Right hindlimb (tissue), 1 donor: ENCODE measurements at places on chromosomes 1 and 21.

DNA sequence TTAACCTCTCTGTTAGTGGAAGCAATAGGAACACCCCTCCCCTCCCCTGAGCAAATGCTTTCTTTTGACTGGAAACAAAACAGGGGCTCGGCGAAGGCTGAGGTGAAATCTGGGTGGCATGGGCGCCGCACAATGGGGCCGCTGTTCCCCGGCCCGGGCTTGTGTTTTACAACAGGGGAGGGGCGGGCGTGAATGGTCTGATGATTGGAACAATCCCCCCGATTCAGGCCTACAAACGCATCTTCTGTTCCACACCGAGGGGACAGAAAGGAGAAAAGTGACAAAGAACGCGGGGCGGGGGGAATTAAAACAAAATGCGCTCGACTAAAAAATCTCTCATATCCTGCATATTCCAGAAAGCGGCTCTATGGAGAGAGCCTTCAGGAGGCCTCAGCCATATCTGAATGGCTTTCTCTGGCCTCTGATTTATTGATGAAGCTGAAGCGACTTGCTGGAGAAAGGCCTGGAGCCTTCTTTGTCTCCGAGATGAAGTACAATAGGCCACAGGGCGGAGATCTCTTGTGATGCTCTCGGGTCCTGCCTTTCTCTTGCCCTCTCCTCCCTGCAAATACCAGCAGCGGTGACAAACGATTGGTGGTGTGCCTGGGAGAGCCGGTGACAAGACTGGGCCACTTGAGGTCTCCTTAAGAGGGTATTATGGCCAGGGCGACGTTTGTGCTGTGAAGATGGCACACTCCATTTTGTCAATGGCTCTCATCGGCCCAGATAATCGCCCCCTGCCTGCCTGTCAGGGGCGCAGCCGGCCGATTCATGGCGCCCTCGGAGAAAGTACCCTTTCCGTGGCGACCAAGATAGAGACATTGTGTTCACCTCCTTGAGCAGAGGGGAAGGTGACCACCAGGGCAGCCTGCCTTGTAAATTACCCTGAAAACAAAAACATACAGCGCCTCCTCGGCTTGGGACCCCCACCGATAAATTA, 47.1 kb upstream of the OLIG2 start:
- no peak for DNase-seq

DNA sequence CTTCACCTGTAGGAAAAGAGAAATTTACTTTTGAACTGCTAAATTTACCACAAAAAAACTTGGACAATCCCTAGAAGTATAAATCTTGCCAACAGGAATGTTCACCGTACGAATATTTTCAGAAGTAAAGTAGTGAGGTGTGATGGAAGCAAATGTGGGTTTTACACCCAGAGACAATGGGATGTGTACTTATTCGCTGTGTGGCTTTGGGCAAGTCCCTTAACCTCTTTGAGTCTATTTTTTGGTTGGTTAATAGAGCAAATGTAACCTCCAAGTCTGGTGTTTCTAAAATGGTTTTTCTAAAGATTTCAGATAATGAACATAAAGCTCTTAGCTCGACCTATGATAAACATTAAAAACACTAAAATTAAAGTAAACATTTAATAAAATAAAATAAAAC, 51.2 kb downstream of the TPR start:
- no peak for DNase-seq

DNA sequence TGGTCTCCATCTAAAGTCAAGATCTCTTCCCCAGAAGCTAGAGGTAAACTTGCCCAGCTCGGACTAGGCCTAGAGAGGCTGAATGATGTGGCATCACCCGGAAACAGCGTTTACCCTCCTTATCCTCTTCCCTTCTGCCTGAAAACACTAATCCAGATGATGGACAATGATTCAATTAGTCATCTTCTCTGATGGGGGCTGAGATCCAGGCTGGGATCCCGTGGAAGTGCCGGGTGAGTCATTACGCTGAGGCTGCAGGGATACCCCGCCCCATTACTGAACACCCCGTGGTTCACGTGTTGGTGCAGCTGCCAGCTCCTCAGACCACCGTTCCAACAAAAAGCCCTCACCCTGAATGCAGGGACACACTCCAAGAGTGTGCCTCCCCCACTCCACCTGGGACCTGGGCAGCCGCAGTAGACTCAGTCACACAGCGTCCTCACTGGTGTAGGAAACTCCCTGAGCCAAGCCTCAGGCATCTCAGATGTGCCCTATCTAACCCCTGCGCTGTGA, 2.0 kb downstream of the S100A6 start:
- DNase-seq, result no peak

GRCh38 chr1:201714542-201715329, 114.2 kb upstream of the IPO9 start:
- peak; percentile 51 for DNase-seq

DNA sequence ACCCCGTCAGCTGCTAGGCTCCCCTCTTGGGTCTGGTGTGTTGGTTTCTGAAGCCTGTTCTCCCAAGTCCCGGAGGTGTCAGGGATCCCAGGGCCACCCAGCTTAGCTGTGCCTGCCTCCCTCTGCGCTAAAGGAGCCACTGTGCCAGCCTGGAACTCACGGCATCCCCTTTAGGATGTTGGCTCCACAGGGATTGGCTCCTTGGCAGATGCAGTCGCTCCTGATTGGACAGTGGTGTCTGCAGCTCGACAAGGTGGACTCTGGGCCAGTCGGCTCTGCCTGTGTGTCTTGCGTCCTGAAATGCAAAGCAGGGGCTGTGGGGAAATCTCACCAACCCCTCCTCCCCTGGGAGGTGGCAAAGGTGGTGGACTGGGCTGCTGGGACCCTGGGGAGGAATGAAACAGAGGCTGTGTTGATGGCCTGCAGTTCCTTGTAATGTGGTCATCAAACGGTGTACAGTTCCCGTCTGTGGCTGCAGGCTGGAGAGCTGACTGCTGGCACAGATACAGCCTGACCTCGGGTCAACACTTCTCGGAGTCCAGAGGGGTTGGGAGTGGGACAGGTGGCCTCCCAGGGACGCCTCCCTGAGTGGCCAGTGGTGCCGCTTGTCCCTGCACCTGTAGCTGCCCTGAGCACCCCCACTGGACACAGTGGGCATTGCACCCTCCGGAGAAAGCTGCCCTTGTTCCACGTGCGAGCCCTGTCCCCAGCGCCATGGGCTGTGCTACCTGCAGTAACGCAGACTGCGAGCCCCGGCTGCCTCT, 11.5 kb upstream of the KCNAB2 start:
- DNase-seq, result no peak

GRCh38 chr1:72182859-72183258, 99.5 kb downstream of the NEGR1 start:
- no peak for DNase-seq

DNA sequence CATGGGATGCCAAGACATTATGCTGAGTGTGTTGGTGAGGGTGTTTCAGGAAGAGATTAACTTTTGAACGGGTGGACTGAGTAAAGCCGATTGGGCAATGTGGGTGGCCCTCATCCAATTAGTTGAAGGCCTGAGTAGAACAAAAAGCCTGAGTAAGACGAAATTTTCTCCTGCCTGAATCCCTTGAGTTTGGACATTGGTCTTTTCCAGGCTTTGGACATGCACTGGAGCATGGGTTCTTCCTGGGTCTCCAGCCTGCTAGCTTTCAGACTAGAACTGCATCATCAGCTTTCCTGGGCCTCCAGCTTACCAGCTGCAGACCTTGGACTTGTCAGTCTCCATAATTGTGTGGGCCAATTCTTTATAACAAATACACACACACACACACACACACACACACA, 63.6 kb downstream of the NIBAN1 start:
- no peak for DNase-seq

DNA sequence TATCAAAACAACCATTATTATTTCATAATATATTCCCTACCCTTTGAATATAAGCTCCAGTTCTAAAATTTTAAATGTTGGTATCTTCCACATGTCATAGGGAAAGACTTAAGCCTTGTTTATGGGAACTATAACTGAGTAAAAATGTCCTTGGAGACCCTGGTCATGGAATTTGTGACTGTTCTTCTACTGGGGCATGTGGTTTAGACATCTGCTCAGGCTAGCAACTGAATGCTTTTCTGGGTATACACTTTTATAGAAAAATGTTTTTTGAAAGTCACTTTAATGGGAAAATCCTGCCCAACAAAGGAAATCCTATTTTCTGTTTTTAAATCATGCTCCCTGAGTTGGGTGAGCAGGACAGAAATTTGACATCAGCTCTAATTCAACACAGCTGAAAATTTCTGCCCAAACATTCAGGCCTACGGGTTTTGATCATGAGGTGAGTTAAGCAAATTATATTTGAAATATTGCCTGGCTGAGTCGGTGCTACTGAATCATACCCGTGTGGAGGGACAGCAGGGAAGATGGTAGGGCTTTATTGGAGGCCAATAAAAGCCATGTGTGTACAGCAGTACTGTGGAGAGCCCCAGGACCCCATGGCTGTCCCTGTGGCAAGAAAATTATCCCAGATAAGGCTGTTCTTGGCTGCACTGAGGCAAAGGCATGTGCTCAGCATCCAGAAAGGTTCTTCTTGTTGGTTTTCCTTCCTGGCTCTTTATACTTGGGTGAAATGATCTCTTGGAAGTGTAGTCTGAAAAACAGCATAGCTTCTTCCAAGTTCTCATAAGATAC, 391.8 kb downstream of the DISC1 start:
- no peak for DNase-seq

DNA sequence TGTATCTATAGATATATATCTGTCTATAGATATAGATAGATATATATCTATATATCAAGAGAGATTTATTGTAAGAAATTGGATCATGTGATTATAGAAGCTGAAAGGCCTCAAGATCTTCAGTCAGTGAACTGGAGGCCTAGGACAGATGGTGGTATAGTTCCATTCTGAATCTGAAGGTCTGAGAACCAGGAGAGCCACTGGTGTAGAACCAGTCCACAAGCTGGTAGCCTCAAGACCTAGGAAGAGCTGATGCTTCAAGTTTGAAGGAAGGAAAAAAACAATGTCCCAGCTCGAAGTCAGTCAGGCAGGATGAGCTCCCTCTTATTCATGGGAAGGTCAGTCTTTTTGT, 213.2 kb upstream of the JUN start:
- no peak for DNase-seq

- DNase-seq, result no peak
Observed at GRCh38 chr1:11741919-11742558, 6.1 kb downstream of the AGTRAP start.

GRCh38 chr1:87048237-87048636, 133.8 kb downstream of the HS2ST1 start:
- no peak for DNase-seq

DNA sequence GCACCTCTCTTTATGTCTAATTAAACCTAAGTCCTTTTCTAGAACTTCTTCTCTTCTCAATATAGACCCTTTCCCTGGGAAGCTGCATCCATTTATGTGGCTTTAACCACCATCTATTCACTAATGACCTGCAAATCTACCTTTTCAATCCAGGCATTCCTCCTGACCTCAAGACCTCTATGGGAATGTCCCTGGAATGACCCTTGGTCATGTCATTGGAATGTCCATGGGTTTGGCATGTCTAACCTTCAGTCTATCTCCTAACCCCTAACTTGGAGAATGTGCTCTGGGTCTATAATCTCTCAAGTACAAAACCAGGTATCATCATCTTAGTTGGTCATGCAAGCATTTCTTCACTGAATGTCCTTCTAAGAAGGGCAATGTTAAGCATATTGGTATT, 196.1 kb downstream of the KCNH1 start:
- DNase-seq, result no peak

- DNase-seq, result no peak
Observed at GRCh38 chr1:245292553-245292952, 137.8 kb downstream of the KIF26B start.

DNA sequence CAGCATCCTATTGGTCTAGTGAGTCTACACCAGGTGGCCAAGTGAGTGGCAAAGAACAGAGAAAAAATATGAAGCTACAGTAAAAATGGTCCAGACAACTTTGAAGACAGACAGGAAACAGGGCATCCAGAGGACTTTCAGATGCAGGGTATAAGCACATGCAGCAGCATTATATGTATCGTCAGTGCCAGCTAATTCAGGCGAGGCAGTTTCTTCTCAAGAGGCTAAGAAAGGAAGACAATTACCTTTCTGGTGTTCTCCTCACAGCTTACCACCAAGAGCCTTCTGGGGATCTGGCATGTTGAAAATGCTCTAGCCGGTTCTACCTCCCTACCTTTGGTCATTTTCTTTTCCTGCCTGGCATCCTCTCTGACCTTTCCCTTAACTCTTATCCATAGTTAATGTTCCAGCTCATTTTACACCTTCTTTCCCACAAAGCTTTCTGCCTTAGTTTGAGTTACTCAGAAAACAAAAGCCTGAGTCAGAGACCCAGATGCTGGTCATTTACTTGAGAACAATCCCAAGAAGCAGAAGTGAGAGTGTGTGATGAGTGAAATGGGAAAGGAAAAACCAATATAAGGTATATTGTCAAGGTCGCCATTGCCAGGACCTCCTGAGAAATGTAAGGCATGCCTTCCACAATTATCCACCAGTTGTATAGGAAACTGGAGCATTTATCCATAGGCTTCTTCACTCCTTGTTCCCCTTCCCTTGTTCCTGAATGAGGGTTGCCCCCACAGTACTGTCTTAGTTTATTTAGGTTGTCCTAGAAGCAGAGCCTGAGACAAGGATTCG, 444.1 kb downstream of the PLPP3 start:
- no peak for DNase-seq

DNA sequence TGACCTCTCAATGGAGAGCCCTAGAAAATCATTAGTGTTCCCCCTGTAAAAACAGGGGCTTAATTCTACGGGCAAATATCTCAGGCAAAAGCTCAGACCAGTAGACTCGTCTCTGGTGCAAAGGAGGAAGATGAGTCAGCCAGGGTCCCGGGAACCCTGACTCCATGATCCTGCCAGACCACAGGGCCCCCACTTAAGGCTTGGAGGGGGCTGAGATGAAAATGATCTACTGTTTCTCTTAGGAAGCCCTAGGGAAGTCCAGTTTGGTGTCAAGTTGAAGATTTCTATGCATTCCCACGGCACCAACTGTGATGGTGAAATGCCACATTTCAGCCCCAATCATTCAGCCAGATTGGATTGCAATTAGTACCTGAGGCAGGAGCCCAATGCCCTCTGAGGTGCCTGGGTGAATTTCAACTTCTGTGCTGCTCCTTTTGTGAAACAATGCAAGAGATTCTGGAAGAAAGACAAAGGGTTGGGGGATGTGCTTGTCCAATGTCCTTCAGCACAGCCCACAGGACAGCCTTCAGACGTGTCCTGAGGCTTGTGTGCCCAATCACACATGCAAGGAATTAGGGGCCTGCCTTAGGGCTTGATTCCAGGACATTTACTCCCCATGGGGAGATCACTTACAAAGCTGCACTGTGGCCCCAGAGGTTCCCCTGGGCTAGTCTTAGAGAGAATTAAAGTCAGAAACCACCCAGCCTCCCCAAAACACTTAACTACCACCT, 18.1 kb downstream of the NAV1 start:
- no peak for DNase-seq
